ENCODE measurements at places on chromosomes 7 and 10. TPM values are rescaled to one million over a fixed set of nuclear protein-coding genes. Genes with fewer than 3 reads are reported as not detected.

The LEP gene
- not detected for total RNA-seq

The LBX1 gene
- total RNA-seq: not detected

The SAMD9 gene
- 3.3 TPM for total RNA-seq

The KLF14 gene
- total RNA-seq: not detected

The NYAP1 gene
- 47.9 TPM for total RNA-seq

The C10orf105 gene
- total RNA-seq: under 0.01 TPM

The AGR2 gene
- 1.7 TPM for total RNA-seq

The FAM237B gene
- total RNA-seq: not detected

The DGKI gene
- 202 TPM for total RNA-seq

The AGBL3 gene
- 6.7 TPM for total RNA-seq

The HNRNPA2B1 gene
- total RNA-seq: 146 TPM

The SPAG6 gene
- total RNA-seq: 1.2 TPM

The CPN1 gene
- total RNA-seq: not detected
